ENCODE measurements at places on chromosomes 5 and 9. TPM values are rescaled to one million over a fixed set of nuclear protein-coding genes. Genes with fewer than 3 reads are reported as not detected.

GRCh38 chr9:136696502-136696901, 9.2 kb upstream of the AGPAT2 start:
- peaks cover 37% of the 10 kb centered on the region for H3K27me3 ChIP-seq
- H3K4me1 ChIP-seq = peaks cover 6% of the 10 kb centered on the region
- H3K36me3 ChIP-seq = no peaks in the 10 kb centered on the region
- H3K27ac ChIP-seq = no peak overlapping the region

DNA sequence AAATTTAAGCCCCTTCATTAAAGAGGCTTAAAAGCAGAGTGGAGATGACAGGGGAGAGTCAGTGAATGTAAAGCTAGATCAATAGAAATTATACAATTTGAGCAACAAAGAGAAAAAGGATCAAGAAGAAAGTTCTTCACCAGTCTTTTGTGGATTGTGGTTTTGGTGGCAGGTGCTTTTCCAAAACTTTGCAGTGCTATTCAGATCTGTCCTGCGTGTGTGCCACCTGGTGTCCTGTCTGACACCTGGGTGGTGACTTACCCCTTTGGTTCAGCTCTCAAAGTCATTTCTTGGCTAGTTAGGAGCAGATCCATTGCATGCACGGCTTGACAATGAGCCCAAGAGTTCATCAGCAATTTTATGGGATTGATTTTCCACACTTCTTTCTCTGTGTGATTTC, 69.4 kb downstream of the SREK1 start:
- H3K27me3 ChIP-seq = 0 out of 2 replicates have a peak, but pooled peaks cover 4% of the 10 kb centered on the region
- DNase-seq = no peak
- 0 out of 2 replicates have a peak, but pooled peaks cover 5% of the 10 kb centered on the region for H3K4me1 ChIP-seq
- H3K36me3 ChIP-seq = no peaks in the 10 kb centered on the region

GRCh38 chr5:144040615-144041305, 129.7 kb downstream of the YIPF5 start:
- no peak for DNase-seq
- no peaks in the 10 kb centered on the region for H3K36me3 ChIP-seq
- H3K4me1 ChIP-seq = no peaks in the 10 kb centered on the region
- no peaks in the 10 kb centered on the region for H3K27me3 ChIP-seq

DNA sequence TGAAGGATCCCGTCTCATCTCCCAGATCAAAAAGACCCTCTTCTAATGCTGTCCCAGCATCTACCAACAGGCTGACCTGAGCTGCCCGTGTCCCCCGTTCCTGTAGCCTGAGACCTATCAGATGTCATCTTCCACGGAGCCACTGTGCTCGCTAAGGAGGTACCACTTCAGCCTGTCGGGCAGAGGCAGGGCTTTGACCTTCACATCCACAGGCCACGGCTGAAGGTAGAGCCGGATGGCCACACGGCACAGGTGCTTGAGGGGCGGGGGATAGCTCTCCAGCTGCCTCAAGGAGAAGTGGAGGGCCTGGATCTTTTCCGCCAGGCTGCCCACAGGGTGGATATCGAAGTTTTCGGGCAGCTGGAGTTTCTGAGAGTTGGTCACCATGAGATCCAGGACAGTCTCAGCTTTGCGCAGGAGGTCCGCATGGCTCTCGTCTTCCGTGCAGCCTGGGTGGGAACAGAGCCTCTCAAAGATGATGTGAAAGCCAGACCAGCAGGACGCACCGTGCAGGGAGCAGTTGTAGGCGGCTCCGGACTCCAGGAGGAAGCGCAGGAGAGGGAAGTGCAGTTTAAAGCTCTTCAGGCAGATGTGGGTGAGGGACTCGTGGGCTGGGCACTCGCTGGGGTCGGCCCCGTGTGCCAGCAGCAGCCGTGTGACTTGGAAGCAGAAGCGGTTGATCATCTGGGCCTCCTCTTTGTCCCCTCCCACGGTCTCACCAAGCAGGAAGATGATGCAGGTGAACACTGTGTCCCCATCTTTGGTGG, 4.1 kb downstream of the ASB6 start:
- H3K36me3 ChIP-seq = peaks cover 81% of the 10 kb centered on the region
- H3K27me3 ChIP-seq = no peaks in the 10 kb centered on the region
- peaks cover 25% of the 10 kb centered on the region for H3K4me1 ChIP-seq
- no peak overlapping the region for H3K27ac ChIP-seq
- DNase-seq = no peak

DNA sequence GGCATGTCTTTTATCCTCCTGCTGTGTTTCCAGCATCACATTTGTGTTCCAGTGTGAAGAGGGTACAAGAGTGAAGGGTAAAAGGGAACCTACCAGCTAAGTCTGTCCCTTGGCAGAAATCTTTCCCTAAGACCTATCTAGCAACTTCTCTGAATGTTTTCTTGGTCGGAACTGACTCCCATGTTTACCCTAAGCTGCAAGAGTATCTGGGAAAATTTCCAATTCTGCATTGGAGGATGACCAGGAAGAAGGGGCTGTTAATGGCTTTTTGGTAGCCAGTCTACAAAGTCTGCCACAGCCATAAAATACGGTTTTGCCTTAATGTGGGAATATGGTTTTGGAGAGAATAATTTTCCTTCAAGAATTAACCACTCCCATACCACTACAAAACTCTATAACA, 75.1 kb downstream of the MAST4 start:
- no peak overlapping the region for H3K27ac ChIP-seq
- H3K4me1 ChIP-seq = no peaks in the 10 kb centered on the region
- no peaks in the 10 kb centered on the region for H3K27me3 ChIP-seq
- H3K4me3 ChIP-seq = no peak overlapping the region
- DNase-seq = no peak

DNA sequence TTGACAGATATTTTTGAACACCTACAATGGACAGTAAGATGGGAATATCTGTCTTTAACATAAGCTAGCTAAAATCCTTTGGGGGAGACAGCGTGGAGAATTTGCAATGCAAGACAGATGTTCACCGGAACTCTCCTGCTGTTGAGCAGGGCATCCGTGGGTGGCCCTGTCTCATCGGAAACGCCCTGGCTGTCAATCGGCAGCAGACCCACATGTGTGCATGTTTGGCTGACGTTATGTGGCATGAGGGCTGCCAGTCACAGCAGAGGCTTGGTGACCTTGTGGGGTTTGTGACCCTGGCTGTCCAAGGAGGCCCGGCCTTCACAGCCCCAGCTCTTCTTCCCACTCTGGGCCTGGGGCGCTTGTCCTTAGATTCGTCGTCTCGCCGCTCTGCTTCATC, 129.7 kb upstream of the OTULINL start:
- H3K4me3 ChIP-seq = no peak overlapping the region
- DNase-seq = peak; percentile 61
- H3K4me1 ChIP-seq = peaks cover 65% of the 10 kb centered on the region
- H3K27ac ChIP-seq = peak overlapping the region; percentile 46

The SELENOP gene
- not detected for total RNA-seq

The EPB41L4B gene
- 4.1 TPM for total RNA-seq

The ANKH gene
- total RNA-seq = 13.8 TPM
